ENCODE measurements at places on chromosomes 2 and 18. TPM values are rescaled to one million over a fixed set of nuclear protein-coding genes. Genes with fewer than 3 reads are reported as not detected.

Gene ALKAL2
- not detected for total RNA-seq

Gene CTAGE1
- not detected for total RNA-seq

Gene MYOM1
- total RNA-seq, result 0.52 TPM

Gene SERPINB7
- not detected for total RNA-seq

Gene FIGN
- not detected for total RNA-seq

Gene SLC5A7
- not detected for total RNA-seq

Gene ILKAP
- 53.4 TPM for total RNA-seq

Gene CRYGC
- not detected for total RNA-seq

Gene NCKAP5
- total RNA-seq, result 0.30 TPM

Gene RTP5
- total RNA-seq, result not detected

Gene TTR
- total RNA-seq, result 1.2 TPM
